ENCODE measurements at places on chromosomes 2 and 18.

DNA sequence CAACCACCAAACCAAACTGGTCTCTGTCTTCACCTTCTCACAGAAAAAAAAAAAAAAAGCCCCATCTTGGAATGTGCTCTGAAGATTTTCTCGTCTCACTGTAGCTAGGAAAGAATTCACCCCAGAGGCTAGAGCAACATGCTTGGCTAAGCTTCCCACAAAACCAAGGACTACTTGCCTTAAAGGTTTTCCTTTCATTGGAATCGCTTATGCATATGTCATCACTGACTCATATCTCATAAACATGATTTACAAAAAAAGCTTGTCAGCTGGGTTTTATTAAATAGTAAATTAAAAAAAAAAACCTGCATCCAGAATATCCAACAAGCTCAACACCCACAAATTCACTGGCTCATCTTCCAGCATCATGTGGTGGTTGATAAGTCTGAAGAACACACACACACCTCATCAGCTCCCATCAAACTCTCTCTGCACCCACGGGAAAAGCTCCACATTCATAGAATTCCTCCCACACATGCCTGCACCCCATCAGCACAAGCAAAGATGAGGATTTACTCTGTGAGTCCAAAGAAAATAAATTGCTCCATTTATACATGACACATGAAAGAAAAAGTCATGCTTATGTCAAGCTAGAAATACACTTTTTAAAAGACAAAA, 182.0 kb upstream of the TRIB2 start:
- DNase-seq: peak; percentile 67

GRCh38 chr2:101446869-101447268, 28.0 kb downstream of the RFX8 start:
- no peak for DNase-seq

GRCh38 chr18:13550418-13551304, 175.7 kb downstream of the FAM210A start:
- no peak for DNase-seq

- peak; percentile 81 for DNase-seq
These were observed 483 bp downstream of the OSBPL6 start for GRCh38 chr2:178194600-178195389.

DNA sequence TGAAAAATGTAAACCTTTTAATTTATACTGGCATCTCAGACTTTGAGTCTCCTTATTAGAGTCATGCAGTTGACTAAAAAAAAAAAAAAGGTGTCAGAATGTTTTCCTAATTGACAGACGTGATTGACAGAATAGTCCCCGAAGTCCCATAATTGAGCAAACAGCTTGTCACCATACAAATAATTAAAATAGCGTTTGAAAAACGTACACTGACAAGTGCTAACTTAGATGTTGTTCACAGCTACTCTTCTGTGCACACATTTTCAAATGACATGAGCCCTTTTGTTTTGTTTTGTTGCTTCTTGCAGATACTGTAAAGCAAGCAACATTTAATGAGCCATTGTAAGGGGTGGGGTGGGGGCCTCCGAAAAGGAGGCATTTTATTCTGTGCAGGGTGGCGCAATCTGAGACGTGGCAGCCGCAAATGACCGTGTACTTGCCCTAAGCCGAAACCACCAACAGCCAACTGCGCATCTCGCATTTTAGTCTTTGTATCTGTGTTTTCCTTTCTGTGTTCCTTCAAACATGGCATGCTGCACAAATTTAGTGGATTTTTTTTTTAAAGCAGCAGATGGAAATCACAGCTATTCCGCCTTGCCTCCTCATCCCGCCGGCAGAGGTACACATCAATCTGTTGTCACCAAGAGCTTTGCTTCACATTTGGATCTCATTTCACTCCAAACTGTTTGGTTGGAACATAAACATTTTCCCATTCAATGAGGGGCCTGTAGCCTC, 52.4 kb downstream of the LPIN1 start:
- DNase-seq: no peak

- DNase-seq: no peak
These were observed 19.7 kb downstream of the FIGN start for GRCh38 chr2:163716101-163716500.

GRCh38 chr2:27128668-27129571, 5.3 kb downstream of the ABHD1 start:
- no peak for DNase-seq

All from mesendoderm (in vitro differentiated cells).